Stimulated activated CD8-positive, alpha-beta memory T cell treated with anti-CD3 and anti-CD28 coated beads, Interleukin-7, amount 100 ng/mL, for 1 hour (primary cell): ENCODE measurements at places on chromosomes 3 and 15.

- DNase-seq, result no peak
Measured at GRCh38 chr3:14788644-14789043, 30.1 kb upstream of the FGD5 start.

DNA sequence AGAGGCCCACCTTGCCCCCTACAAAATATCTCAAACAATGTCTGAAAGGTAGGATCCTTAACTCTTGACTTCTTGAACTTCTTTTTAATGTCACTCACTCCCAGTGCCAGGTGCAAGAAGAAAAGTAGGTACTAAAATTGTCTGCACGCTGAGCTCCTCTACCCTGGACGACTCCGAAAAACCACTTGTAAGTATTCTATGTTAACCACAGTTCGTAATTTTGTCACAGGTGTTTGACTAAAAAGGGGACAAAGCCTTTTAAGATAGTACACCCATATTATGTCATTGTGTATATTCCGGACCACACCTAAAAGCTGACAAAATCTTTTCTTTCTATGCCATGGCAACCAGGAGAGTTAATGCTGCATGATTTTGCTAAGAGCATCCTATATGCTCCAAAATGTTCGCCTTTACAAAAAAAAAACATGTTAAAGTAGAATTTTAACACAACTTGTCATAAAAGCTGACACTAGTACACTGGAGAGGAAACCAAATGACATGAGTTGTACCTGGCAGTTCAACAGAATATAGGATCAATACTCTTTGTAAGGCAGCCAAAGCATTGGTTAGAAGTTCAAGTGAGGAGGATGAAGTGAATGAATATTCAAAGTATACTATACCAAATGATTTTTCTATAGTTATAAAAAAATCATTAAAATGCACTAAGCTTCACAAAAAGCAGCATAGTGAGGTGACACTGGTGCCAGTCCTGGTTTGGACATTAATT, 210.5 kb downstream of the FOXP1 start:
- DNase-seq, result no peak

GRCh38 chr15:89749951-89750559, 994 bp downstream of the MESP1 start:
- no peak for DNase-seq

DNA sequence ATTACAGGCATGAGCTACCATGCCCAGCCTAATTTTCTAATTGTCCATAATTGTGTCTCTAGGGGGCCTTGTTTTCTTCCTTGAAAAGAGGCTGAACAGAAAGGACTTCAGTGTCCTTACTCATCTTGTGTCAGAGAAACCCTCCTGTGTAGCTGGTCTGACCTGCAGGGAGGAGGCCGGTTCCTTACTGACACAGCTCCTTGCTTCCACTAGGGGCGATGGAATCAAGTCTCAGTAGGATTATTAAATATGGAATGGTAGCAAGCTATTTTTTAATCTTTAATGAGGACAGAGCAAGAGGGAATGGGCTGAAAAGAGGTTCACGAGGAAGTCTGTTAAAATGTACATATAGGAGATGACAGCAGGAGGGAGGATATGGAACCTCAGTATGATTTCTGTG, 8.6 kb downstream of the LPCAT4 start:
- no peak for DNase-seq

DNA sequence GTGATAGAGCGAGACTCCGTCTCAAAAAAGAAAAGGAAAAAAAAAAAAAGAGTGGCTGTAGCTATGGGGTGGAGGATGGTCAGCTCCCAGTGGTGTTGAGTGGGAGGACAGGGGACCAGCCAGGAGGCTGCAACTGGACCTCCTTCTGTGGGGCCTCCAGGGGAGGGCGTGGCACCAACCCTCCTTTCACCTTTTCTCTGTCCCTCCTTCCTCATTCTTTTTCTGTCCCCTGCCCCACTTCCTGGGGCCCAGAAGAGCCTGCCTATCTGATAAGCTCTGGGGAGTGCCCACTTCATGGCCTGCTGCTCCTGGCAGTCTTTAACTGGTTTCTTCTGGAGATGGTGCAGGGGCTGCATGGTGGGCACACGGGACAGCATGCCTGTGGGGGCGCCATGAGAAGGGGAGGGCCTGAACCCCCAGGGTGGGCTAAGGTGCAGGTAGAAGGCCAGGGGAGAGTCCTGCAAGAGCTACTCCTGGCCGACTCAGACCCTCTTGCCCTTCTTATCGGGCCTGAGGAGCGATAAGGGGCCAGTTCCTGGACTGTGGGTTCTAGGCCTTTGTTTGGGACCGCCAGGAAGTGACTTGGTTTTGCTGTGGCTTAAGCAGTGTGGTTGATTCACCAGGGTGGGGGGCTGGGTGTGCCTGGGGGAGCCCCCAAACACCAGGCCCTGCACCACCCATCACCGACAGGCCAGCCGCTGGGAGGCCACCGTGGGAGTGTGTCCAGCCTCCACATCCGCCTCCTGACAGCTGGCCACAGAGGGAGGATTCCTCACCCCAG, 49.4 kb upstream of the FLNB start:
- DNase-seq, result no peak

GRCh38 chr3:196268284-196269163, 19.0 kb downstream of the PCYT1A start:
- no peak for DNase-seq

- no peak for DNase-seq
Measured at GRCh38 chr3:82000773-82001172, 239.3 kb upstream of the GBE1 start.

GRCh38 chr3:171315101-171315500, 145.1 kb downstream of the TNIK start:
- no peak for DNase-seq

GRCh38 chr3:31232055-31233025, 300.4 kb upstream of the STT3B start:
- DNase-seq, result no peak

- DNase-seq, result peak; percentile 1
Measured at GRCh38 chr3:106534206-106534605, 665.4 kb upstream of the CBLB start.
